ENCODE measurements at places on chromosomes 12 and 14. TPM values are rescaled to one million over a fixed set of nuclear protein-coding genes. Genes with fewer than 3 reads are reported as not detected.

DNA sequence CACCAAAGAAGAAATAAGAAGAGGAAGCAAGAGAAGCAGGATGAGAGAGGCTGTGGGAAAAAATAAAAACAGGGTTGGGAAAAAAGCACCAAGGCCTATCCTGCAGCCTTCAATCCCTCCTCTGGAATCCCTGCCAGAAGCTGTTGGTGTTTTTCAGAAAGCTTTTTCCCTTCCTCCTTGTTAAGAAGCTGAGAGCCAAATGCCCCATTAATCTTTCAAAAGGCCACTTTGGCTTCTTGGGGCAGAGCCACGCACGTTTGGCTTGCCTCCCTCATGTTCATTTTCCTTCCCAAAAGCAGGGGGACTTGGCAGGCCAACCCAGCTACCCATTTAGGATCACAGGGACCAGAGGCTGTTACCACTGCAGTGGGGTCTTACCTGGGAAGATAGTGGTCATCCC is 365.3 kb downstream of the NUAK1 start:
- H3K27me3 ChIP-seq, result no peaks in the 10 kb centered on the region
- H3K4me3 ChIP-seq, result no peak overlapping the region
- no peaks in the 10 kb centered on the region for H3K36me3 ChIP-seq
- peaks cover 8% of the 10 kb centered on the region for H3K4me1 ChIP-seq
- no peak overlapping the region for H3K27ac ChIP-seq

DNA sequence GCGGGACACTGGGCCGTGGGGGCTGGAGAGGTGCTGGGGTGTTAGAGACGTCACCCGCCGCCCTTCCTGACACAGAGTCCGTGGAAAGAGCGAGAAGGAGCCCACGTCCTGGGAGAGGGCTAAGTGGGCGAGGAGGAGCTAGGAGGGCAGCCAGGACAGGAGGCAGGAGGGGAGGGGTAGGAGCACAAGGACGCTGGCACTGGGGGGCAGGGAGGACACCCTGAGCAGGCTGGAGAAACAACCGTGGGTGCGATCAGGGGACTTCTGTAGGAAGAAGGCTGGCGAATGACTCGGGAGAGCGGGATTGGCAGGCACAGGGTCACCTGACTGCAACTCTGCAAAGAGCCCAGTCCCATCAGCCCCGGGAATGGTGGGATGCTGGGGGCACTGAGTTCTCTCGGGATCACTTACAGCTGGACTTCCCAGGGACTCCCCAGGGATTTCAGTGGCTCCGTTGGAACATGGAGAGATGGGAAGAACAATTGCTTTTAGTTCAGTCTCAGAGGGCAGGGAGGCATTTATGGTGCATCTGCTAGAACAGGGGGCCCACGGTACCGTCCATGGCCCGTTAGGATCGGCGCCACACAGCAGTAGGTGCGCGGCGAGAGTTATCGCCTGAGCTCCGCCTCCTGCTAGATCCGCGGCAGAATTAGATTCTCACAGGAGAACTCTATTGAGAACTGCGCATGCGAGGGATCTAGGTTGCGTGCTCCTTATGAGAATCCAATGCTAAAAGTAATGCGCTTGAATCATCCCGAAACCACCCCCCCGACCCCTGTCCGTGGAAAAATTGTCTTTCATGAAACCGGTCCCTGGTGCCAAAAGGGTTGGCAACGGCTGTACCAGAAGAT is 24.3 kb downstream of the UBR7 start:
- H3K36me3 ChIP-seq, result peaks cover 6% of the 10 kb centered on the region
- H3K4me1 ChIP-seq, result peaks cover 16% of the 10 kb centered on the region
- no peak overlapping the region for H3K27ac ChIP-seq
- no peaks in the 10 kb centered on the region for H3K27me3 ChIP-seq
- peak overlapping the region; percentile 61 for H3K4me3 ChIP-seq

Gene ESPL1
- total RNA-seq, result 43.1 TPM

DNA sequence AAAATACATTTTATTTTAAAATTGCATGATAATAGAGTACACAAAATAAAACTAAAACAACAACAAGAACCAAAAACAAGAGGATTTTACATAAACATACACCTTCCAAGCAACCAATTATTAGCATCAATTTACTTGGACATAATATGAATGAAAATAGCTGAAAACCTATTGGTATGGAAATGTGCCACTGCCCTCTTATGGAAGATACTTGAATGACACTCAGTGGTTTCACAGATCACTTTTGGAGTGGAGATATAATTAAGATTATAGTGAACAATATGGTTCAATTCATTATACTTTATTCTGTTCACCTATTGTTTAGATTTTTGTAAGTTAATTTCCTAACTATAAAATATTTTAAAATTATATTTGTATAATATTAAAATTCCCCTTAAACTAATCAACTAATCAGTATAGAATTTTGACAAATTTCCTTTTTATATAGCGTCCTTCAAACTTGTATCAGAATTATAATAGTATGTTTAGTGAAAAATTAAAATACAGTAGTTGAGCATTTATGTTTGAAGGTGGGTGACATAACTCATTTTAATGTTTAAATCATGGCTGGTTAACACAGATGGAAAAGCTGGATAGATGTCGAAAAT is 70.1 kb downstream of the SLC6A15 start:
- no peaks in the 10 kb centered on the region for H3K27me3 ChIP-seq
- DNase-seq, result no peak
- H3K4me3 ChIP-seq, result no peak overlapping the region
- H3K36me3 ChIP-seq, result no peaks in the 10 kb centered on the region
- no peak overlapping the region for H3K27ac ChIP-seq

GRCh38 chr12:113299619-113300237 is 35.2 kb downstream of the SLC8B1 start:
- peak overlapping the region; percentile 73 for H3K27ac ChIP-seq
- peaks cover 6% of the 10 kb centered on the region for H3K36me3 ChIP-seq
- H3K4me1 ChIP-seq, result peaks cover 15% of the 10 kb centered on the region
- H3K4me3 ChIP-seq, result no peak overlapping the region

Gene CMTM5
- not detected for total RNA-seq

GRCh38 chr12:118846416-118846815 is 134.9 kb upstream of the SRRM4 start:
- H3K4me3 ChIP-seq, result no peak overlapping the region
- no peak for DNase-seq
- H3K27ac ChIP-seq, result no peak overlapping the region
- H3K36me3 ChIP-seq, result no peaks in the 10 kb centered on the region
- H3K27me3 ChIP-seq, result peaks cover 3% of the 10 kb centered on the region

Gene CDKN3
- total RNA-seq, result 25.4 TPM

Measured in esophagus squamous epithelium (tissue), 5 donors.